Fibroblast of skin of right biceps (primary cell): ENCODE measurements at places on chromosomes 7 and 10.

DNA sequence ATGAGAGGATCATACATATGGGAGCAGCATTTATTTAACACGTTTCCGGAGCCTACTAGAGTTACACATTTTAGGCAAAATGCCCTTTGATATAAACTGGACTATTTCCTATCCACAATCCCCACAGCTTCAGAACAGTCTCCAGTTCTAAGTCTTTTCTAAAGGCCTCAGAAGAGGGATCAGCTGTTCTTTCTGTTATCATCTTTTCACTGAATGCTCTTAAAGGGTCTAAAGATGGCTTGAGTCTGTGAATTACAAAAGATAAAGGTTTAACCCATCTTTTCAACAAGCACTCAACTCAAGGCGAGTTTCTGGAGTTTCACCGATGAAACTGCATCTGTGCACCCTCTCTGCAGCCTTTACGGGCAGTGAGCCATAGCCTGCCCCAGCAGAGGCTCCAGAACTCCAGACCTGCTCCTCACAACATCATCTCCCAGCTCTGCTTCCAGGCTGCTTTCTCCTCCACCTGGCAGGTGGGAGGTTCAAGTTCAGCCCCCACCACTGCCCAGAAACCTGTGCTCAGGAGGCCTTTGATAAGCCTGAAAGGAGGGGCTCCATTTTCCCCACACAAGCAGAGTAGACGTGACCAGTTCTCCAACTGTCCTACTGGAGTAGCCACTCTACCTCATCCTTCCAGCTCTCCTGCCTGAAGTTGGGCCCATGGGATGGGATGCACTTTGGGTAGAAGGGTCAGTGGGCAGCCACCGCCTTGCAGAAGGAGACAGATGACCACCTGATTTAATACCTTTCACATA, 53.4 kb downstream of the HSPA12A start:
- no peak for DNase-seq

DNA sequence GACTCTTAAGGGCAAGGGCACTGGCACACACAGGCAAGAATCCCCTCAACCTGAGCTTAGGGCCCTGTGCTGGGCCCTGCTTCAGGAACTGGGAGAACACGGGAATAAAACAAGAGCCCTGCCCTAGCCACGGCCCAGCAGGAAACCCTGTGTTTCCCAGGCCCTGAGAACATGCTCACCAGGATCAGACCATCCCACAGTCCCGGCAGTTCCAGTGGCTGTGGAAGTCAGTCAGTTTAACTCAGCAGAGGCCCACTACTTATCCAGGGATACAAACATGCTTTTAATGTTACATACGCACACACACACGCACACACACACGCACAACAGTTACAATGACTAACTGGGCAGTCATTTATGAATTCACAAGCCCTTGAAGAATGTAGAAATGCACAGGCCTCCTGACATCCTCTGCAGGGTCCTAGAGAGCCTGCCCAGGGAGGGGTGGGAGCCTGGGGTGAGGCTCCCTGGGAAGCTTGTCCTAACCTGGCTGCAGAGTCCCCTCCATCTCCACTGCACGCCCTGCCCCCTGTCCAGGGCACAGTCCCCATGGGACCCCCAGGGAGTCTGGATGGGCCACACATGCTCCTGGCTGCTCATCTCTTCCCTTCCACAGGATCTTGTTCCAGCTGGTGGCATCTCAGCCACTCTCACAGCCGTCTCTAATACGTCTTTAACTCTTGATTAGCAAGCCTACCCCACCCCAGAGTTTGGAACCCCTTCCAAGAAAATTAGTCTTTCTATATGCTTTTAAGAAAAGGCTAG, 97.6 kb downstream of the TCERG1L start:
- peak; percentile 80 for DNase-seq

DNA sequence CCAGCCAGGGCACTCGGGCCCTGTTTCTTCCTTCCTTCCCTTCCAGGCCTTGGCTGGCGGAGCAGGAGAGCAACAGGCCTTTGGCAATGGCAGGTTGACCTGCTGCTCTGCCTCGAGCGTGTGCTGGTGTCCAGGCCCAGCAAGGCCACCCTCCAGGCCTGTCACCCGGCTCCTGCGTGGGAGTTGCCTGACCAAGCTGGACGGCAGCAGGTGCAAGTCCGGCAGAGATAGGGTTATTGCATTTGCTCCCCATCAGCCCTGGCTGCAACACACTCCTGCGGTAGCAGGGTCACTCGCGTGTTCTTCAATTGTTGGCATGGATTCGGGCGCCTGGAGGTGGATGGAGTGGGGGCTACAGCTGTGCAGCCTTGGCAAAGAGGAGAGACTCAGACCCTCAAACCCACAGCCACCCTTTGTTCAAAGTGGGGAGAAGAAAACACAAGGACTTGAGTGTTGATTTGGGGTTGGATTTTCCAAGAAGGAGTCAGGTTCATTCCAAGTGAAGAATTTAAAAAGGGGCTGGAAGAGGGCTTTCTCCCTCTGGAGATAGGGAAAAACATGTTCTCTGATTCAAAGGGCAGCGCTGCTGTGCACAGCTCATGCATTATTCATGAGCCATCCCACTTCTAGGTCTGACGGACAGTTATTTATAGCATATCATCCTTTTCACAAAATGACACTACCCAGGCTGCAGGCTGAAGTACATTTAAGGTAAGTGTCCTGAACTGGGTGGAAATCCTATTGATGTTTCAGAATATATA, 64.2 kb upstream of the PITRM1 start:
- no peak for DNase-seq

GRCh38 chr7:35768346-35768745, 32.5 kb upstream of the SEPTIN7 start:
- no peak for DNase-seq

GRCh38 chr7:23474829-23475575, 4.7 kb upstream of the IGF2BP3 start:
- peak; percentile 23 for DNase-seq

GRCh38 chr10:10208196-10208595, 809.5 kb upstream of the CELF2 start:
- DNase-seq, result peak; percentile 81

DNA sequence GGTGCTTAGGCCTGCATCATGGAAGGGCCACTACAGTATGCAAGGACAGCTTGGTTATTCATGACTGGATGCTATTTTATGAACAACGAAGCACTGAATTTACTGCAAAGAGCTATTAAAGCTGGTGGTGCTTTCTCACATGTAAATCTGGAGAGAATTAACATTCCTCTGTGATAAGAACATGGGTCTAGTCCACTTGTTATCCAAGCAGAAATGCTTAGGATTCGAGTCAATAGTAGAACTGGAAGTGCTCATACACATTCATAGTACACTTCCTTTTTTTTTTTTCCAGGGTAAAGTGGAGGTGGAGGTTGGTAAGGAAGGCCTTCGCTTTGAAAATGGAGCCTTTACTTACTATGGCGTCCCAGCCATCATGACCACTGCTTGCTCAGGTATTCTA, 35.0 kb downstream of the CNNM1 start:
- DNase-seq, result peak; percentile 74

- DNase-seq, result peak; percentile 71
These were observed 21.2 kb downstream of the YAE1 start for GRCh38 chr7:39587393-39587792.

DNA sequence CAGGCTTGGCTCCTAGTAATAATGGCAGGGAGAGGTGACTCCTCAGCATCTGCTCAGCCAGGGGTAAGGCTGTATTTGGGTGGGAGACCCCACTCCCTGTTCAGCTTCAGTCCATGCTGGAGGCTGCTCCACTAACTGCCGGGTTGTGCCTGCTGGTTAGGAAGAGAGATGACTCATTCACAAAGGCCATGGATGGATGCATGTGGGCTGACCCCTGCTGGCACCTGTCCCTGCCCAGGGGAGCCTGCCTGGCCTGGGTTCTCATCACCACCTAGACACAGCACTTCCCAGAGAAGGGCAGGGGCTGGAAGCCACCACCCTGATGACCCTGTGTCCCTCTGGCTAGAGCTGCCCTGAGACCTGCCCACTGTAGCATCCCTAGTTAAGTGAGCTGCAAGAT, 59.0 kb downstream of the VSTM4 start:
- no peak for DNase-seq
